ENCODE measurements at places on chromosomes 7 and 10.

DNA sequence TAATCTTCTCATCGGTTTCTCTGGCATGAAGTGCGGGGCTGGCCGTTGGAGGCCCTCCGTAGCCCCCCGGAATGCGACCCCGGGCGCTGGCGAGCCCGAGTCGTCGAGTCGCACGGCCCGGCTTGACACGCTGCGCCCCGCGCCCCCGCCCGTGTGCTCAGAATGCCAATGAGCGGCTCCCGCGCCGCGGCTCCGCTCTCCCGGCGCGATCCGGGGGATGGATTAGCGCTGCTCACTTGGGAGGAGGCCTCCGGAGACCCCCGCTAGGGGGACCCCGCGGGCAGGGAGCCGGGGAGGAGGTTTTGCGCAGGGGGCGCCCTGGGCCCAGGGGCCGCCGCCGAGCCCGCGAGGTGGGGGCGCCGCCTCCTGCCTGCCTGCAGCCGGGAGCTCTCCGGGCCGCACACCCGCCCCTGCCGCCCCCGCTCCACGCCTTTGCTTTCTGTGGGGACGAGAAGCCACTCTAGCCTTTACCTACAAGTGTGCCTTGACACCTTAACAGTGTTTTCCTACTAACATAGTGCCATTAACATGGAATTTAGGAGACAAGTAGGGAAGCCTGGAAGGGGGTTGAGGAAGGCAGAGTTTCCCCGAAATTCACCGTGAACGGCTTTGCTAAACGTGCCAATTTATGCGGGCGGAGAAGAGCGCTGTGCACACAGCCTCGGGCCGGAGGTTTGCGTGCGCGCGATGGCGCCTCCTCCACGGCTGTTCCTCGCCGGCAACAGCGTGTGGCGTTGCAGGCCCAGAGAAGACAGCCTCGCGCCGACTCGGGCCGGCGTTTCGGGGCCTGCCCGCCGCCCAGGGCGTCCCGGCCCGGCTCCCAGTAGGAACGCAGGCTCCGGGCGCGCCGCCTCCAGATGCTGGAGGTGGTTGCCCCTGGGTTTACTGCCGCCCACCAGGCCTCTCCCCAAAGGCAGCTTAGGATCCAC lies 7.1 kb downstream of the SHH start:
- DNase-seq, result peak; percentile 36

DNA sequence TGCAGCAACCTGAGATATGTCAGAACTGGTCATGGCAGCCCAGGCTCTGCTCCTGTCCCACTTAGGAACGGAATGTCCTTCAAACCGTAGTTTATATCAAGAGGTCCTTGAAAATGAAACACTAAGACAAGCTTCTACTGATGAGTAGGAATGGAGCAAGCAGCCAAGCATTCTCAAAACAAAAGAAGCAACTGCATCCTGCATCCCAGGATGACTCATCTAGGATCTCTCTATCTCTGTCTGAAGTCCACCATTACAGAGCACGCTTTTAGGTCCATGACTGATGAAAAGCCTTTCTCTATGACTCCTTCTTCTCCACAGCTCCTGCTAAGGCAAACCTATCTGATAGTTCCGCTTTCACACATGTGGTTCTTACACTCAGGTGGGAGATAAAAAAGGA lies 16.3 kb downstream of the MBL2 start:
- no peak for DNase-seq

DNA sequence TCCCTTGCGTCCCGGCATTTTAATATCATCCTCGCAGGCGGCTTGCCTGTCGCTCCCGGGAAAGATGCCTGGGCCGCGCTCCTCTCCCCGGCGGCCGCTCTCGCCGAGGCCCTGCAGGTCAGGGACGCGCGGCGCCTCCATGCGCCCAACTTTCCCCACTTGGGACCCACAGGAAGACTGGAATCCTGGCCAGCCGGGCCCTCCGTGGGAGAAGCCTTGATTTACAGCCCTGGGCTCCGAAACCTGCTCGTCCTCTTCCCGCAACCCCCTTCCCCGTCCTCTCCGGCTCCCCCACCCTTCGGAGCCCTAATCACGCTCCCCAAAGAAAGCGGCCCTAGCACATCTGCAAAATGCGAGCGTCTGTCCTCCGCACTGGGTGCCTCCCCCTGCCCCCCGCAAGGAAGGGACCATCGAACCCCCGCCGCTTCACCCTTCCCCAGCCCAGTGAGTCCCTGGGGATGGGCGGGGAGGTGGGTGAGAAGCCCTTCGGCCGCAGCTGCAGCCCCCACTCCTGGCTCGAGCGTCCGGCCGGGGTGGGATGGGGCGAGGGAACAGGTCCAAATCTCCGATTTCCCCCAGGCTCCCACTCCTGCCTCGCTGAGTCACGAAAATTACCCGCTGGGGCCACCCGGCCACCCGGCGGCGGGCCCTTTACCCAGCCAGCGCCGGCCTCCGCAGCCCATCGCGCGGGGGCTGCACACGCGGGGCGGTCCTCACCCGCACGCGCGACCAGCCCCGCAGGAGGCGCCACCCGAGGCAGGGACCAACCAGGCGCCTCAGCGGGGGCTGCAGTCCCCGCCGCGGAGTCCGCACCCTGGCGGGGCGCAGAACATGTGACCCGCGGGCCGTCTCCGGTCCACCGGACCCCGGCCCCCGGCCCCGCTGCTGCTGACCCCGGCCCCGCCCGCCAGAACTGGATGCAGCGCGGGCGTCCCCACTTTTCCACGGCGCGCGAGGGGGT lies 695 bp downstream of the HSPA12A start:
- no peak for DNase-seq

DNA sequence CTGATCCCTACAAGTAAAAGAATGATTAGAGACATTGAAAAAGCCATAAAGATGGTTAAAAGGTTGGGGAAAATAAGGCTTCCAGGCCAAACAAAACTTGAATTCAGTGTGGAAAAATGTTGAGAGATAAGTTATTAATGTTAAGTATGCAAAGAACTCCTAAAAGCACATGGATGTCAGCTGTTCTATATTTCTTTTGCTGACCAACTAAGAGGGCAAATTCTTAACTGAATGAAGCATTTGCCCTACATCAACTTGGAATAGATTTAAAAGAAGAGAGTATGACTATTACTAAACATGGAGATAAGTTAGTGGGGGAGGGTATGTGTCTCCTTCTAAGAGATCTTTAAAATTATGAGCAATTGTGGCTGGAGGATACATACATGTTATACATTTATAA lies 124.8 kb downstream of the KIAA1217 start:
- DNase-seq, result no peak

GRCh38 chr7:86653919-86654659 lies 10.4 kb downstream of the GRM3 start:
- DNase-seq, result peak; percentile 31

DNA sequence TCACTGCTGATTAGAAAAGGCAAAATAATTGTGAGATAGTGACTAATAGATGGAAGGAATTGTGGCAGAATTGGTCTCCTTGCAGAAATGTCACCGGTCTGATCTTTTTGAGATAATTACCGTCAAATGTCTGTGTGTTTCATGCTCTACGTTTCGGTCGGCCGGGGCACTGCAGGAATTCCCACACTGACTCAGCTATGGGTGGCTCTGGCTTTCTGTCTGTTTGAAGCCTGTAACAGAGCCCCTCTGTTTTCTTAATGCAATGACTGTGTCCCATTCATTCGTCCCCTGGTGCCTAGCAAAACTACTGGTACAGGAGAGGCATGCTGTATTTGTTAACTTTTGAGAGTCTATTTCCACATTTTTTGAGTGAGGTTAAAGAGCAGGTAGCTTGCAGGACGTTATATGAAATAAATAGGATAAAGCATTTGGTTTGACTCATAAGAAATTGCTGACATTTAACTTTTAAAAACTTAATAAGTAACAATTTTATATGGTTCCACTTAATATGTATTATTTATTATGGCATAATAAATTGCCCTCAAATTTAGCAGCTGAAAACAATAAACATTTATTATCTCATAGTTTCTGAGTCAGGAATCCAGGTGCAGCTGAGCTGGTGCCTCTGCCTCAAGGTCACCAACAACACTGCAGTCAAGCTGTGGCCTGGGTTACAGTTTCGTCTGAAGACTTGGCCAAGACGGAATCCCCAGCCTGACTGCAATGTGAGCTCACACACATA lies 53.3 kb upstream of the CTBP2 start:
- DNase-seq, result no peak

DNA sequence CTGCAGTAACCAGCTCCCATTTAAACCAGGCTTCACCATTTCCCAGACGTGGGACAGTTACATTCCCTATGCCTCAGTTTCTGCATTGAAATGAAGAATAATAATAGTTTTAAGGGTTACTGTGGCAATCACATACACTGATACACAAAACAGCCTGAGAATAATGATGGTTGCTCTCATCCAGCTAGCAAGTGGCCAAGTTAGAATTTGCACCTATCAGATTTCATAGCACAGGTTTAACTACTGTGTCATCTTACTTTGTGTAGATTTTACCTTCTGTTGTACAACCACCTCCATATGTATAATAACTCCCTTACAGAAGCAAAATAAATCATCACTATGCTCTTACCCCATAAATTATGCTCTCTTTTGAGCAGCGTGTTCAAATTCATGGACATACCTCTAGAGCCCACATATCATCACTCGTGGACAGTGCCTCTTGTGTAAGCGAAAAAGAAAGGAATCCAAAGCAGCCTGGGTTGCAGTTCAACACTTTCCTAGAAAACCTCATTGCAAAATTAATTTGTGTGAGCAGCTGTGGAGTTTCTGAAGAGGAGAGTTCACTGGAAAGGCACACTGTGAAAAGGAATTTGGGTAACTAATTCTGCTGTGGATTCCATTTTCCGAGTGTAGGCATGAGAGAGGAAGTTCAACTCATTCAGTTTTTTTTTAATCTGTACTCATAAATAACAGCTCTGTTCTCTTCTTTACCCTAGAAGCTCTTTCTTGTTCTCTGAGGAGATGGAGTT lies 492.5 kb downstream of the ARL4A start:
- no peak for DNase-seq

DNA sequence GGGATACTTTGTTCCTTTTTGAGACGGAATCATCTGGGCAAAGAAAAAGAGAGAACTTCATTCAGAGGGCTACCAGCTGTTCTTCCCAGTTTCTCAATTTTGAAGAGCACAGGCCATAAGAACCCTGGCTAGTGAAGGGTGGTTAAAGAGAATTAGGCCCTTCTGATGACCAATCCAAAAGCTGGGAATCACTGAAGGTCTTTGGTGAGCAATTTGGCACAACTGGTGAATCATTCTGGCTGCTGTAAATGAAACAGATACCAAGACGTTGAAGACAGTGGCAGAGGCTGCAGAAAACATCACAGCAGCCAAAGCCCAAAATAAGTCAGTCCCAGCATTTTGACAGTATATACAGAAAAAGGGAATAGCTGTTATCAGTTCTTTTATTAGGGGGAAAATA lies 5.1 kb downstream of the RAPGEF5 start:
- DNase-seq, result no peak

DNA sequence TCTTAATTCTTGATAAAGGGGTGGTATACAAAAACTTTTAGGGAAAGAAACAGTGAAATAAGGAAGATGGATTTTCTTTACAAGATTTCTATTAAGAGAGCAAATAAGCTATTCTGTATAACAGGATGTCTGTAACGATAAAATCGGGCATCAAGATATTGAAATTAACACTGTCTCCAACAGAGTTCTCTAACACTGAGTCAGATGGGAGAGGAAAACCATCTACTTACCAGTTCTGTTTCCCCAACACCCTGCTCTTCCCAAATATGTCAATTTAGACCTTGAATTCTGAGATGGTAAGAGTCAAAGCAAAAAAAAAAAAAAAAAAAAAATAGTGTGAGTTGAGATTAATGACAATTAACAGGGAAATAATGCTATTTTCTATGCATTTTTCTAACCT lies 23.0 kb downstream of the SMURF1 start:
- DNase-seq, result no peak

DNA sequence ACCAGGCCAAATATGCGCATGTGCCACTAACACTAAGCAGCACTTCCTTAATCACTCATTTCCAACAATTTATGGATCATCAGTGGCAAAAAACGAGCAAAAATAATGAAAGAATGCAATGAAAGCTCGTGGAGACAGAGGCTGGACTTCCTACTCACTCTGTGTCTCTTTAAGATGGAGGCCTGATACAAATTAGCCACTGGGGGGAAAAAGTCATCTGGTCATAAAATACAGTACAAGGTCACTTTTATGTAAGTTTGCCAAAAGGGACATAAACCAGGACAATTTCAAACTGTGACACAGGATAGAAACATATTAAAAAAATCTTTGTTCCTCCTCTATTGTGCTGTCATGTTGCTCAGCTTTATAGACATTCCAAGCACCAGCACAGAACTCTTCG lies 101.7 kb downstream of the LMBR1 start:
- DNase-seq, result no peak

DNA sequence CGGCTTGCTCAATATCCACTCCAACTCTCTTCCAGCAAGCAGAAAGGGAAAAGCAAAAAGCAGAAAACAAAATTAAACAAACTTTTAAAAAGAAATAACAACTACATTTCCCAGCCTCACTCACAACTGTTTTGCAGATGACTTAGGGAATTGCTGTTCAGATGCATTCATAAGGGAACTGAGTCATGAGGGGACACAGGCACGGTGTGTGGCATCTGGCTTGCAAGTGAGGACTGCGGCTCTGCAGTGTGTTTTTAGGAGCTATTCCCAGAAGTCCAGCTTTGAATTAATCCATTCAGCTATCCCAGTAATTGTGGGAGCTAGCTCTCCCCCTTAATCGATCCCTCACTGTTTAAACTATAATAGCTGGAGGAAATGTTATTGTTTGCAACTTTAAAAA lies 30.3 kb downstream of the PTN start:
- no peak for DNase-seq

DNA sequence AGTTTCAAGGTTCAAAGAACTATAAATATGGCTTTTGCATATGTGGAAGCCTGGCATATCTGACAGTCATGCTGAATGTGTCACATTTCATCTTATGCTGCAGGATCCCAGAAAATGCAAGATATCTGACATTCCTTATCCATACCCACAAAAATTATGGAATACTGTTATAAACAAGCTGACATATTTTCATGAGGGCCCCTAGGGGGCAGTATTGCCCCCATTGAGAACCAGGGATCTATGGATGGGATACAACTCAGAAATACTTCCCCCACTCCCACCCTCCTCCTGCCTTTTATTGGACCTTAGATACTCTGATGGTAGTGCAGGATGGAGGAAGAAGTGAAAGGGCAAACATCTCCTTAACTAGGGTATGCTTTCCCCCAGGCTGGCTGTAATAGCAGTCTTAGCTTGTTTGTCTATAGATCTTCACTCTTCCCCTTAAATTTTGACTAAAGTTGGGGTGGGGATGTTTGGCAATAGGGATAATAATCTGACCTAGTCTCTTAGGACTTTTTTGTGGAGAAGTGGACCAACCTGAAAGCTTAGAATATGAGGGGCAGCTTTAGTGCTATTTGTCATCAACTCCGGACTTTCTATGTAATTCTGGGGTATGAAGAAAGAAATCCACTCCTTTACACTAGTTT lies 3.5 kb upstream of the GNGT1 start:
- peak; percentile 9 for DNase-seq

DNA sequence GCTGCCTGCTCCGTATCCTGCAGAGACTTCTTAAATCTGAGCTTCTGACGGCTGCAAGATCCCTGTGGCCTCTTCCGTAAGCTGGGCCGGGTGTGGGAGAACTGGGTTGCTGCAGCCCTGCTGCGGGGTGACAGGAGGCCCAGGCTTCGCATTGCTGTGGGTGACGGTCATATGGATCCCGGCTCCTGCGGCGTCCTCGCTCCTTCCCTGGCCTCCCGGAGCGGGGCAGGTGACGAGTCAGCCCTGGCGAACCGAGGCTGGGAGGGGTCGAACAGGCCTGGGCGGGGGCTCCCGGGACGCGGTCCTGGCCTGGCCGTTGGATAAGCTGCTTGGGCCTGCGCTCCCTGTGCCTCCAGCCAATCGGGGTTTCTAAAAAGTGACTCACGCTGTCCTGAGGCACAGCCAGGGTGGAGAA lies 7.8 kb upstream of the UBE2D1 start:
- DNase-seq, result no peak

- DNase-seq, result no peak
Measured at GRCh38 chr7:45064047-45064725, 24.6 kb downstream of the NACAD start.

- no peak for DNase-seq
Measured at GRCh38 chr10:87931836-87932230, 68.4 kb downstream of the PTEN start.
